Upper lobe of right lung (tissue), 1 donor: ENCODE measurements at places on chromosomes 5 and 9. TPM values are rescaled to one million over a fixed set of nuclear protein-coding genes. Genes with fewer than 3 reads are reported as not detected.

- no peaks in the 10 kb centered on the region for H3K36me3 ChIP-seq
- H3K4me3 ChIP-seq: no peak overlapping the region
- no peak overlapping the region for H3K27ac ChIP-seq
- no peak for DNase-seq
- H3K4me1 ChIP-seq: no peaks in the 10 kb centered on the region
- H3K27me3 ChIP-seq: no peaks in the 10 kb centered on the region
Measured at GRCh38 chr9:16411311-16411710, 459.2 kb downstream of the BNC2 start.

- peaks cover 13% of the 10 kb centered on the region for H3K4me1 ChIP-seq
- H3K27me3 ChIP-seq: no peaks in the 10 kb centered on the region
- no peaks in the 10 kb centered on the region for H3K36me3 ChIP-seq
- DNase-seq: no peak
Measured at GRCh38 chr9:77876091-77876490, 155.5 kb downstream of the GNAQ start.

DNA sequence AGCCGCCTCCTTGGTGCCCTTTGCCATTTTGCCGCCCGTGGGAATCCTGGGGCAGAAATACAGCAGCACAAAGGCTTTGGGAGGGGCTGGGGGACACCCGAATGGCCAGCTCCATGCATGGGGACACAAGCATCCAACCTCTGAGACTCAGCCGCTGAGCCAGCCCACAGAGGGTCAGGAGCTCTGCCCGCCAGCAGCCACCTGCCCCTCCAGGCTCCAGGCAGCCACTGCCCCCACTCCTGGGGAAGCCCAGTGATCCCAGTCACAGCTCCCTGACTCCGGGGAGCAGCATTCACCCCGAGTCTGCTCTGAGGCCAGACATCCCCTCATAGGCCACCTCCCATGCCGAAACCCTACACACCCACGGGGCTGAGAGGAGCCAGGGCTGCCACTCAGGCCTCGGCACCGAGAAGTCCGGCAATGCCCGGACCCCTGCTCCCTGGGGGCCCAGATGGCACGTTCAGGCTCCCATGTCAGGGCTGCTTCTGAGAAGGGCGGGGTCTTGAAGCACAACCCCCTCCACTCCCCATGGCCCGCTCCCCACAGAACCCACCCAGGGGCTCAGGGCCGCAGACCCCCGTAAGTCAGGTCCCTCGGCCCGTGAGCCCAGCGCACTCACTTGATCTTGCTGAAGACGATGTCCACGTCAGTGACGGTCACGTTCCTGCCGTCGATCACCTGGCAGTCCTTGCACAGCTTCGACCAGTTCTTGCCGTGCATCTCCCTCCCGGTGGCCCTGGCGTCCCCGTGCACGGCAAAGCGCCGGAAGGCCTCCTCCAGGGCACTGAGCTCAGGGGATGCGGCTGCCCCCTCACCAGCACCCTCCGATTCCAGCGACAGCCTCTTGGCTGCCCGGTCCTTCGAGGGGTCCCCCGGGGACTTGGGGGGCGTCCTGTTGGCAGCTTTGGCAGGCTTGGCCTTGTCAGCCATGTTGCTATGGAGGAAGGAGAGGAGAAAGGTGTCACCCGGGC is 15.7 kb downstream of the TPPP start:
- peaks cover 8% of the 10 kb centered on the region for H3K27me3 ChIP-seq
- H3K36me3 ChIP-seq: no peaks in the 10 kb centered on the region
- H3K4me1 ChIP-seq: peaks cover 13% of the 10 kb centered on the region

GRCh38 chr9:120292606-120293005 is 287.4 kb downstream of the CDK5RAP2 start:
- no peaks in the 10 kb centered on the region for H3K27me3 ChIP-seq
- no peak for DNase-seq
- no peaks in the 10 kb centered on the region for H3K36me3 ChIP-seq
- no peak overlapping the region for H3K4me3 ChIP-seq
- H3K27ac ChIP-seq: no peak overlapping the region

GRCh38 chr9:123643518-123643917 is 286.4 kb downstream of the DENND1A start:
- H3K27ac ChIP-seq: no peak overlapping the region
- H3K4me3 ChIP-seq: no peak overlapping the region
- no peaks in the 10 kb centered on the region for H3K27me3 ChIP-seq
- H3K36me3 ChIP-seq: no peaks in the 10 kb centered on the region

GRCh38 chr9:5354184-5354583 is 14.5 kb upstream of the RLN1 start:
- H3K4me3 ChIP-seq: no peak overlapping the region
- H3K27ac ChIP-seq: no peak overlapping the region
- no peaks in the 10 kb centered on the region for H3K4me1 ChIP-seq

ZNF483 gene
- total RNA-seq: 8.7 TPM

CAMK4 gene
- 3.8 TPM for total RNA-seq

SH3PXD2B gene
- 46.2 TPM for total RNA-seq
